ENCODE measurements at places on chromosomes 7 and 10.

GRCh38 chr10:86922553-86922961 lies 34.9 kb downstream of the MMRN2 start:
- no peak for DNase-seq

GRCh38 chr10:58322072-58322834 lies 12.6 kb upstream of the UBE2D1 start:
- DNase-seq = peak; percentile 54

GRCh38 chr10:17021656-17022465 lies 107.8 kb downstream of the CUBN start:
- no peak for DNase-seq

- no peak for DNase-seq
Observed at GRCh38 chr7:158248816-158249215, 338.8 kb downstream of the PTPRN2 start.

- no peak for DNase-seq
Observed at GRCh38 chr7:151225948-151226510, 976 bp downstream of the ABCF2 start.

GRCh38 chr10:11282156-11282555 lies 264.5 kb downstream of the CELF2 start:
- no peak for DNase-seq

DNA sequence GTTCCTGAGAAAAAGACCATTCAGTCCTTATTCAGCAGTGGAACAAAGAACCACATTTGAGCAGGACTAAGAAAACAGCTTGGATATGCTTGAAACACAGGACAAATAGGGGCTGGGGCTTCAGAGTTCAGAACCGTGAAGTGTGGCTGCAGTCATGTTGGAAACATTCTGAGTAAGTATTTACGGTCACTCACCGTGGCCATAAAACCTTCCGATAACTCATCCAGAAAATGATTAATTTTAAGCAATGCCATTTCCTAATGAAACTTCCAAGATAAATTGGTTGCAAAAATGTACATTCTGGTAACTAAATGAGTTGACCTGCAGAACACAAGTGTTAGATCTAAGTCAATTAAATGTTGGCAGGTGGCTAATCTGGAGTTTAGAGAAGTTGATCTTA lies 279.2 kb downstream of the CXCL12 start:
- DNase-seq = no peak

DNA sequence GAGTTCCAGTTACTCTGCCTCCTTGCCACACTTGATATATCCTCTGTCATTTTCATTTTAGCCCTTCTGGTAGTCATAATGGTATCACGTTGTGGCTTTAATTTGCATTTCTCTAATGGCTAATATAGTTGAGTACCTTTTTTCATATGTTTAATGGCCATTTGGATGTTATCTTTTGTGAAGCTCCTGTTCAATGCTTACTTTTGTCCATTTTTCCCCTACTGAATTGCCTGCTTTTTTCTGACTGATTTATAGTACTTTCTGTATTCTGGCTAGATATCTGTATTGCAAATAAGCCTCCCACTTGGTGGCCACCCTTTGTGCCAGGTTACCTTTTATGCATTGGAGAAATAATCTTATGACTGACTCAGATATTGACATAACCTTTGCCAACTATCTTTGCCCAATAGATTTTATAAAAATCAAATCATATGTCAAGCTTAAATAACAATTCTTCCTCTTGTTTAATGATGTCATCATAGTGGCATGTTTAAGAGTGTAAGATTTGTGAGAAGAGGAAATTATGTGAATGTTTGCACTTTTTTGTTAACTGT lies 50.6 kb downstream of the PRPF18 start:
- DNase-seq = no peak

DNA sequence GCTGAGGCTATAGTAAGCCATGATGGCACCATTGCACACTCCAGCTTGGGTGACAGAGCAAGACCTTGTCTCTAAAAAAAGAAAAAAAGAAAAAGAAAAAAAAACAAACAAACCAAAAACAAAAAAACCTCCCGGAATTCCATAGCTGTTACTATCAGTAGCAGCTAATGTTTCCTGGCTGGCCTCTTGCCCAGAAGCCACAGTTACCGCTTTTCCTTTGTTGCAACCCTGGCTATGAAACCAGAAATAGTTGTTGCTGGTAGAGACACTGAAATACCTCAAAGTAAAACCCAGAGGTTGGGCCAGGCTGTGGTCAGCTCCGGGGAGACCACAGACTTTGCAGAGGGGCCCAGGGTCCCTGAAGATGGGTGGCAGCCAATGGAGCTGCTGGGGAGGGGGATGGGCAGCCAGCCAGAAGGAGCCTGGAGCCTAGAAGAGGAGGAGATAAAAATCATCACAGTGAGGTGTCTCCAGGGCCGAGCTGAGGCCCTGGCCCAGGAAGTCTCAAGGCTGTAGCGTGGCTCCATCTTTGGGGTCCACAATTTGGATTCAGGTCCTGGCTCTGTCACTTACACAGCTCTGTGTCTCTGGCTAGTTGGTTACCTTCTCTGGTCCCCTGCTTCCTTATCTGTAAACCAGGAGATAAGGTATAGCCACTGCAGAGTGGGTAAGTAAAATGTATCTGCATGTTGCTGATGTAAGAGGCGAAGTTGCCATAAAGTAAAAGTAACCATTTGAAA lies 3.4 kb upstream of the CHST12 start:
- peak; percentile 24 for DNase-seq

- no peak for DNase-seq
Observed at GRCh38 chr7:3107889-3108570, 64.4 kb upstream of the CARD11 start.

GRCh38 chr7:47441796-47442604 lies 139.9 kb downstream of the TNS3 start:
- DNase-seq = no peak

DNA sequence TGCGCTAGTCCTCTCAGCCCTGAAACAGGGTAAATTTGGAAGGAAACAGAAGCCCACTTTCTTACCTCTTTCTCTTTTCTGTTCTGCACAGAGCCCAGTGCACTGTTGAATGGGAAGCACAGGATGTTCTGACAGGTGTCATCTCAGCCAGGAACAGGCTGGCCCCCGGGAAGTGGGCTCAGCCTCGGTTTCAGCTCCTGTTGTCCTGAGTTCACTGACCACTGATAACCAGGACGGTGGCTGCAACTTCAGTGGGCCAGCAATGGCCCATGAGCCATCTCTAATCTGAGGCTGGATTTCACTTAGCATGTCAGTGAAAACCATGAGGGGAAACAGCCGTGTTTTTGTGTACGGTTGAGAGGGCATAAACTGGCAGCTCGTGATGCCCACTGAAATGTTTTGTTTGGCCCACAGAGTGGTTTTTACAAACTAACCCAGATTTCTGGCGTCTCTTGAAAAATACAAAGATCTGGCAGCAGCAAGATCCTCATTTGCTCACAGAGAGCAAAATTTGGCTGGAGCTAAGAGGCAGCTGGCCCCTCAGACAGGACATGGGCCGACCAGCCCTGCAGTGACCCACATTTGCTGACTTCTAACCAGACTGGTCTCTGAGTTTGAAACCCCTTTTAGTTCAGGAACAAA lies 455.9 kb downstream of the PAXIP1 start:
- DNase-seq = no peak

DNA sequence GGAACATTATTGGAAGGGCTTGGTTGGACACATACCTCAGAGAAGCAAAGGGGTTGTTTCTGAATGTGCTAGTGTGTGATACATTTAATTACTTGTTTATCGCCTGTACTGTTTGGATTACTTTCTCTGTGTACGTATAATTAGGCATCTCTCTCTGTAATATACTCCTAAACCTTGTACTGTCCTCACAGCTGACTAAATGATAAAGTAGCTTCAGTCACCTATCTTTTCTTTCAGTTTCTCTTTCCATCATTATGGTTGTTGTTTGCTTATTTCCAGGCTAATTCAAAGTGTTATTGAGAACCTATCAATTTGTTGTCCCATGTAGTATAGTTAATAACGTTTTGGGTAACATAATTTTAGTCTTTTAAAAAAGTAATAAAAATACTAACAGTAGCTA lies 34.0 kb downstream of the MXI1 start:
- no peak for DNase-seq

DNA sequence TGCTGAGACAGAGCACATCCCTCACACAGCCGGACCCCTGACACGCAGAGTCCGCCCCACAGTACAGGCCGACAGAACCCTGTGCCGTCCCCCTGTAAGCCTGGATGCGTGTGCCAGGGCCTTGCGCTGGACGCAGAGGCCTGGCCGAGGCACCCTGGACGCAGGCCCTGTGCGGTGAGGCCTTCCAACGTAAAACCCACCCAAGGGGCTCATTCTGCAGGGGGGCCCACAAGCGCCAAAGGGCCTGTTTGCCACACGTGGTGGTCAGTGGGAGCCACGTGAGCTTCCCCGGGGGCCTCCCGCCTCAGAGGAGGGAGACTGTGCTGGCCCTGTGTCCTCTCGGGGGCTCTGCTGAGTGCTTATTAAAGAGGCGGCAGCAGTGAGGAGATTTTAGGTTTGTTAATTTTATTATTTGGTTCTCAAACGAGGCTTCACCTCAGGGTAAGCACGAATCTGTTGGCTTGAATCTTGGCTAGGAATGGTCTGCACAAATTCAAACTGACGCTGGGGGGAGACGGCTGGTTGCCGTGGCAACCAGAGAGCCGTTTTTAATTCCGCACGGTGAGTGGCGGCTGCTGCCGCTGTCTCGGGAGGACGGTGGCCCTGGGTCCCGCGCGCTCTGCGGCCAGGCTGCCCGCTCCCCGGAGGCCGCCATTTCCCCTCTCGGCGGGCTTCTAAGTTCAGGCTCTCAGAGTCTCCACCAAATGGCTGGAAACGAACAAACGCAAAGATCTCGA lies 4.9 kb upstream of the ADGRA1 start:
- DNase-seq = no peak

GRCh38 chr10:75544993-75545706 lies 113.7 kb downstream of the LRMDA start:
- no peak for DNase-seq

DNA sequence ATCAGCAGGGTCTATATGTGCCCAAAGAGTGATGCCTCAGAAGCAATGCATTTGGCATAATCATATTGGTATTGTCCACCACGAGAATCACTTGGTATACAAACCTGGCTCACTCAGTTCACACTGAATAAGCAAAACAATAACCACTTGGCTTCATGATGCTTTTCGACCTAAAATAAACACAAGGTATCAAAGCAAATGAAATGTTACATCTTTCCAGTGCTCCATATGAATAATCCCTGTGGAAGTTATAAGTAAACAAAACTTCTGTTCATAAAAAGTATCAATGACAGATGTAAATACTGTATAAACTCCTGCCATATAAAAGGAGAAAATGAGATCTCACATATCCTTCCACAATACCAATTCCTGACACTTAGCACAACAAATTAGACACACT lies 29.8 kb upstream of the EBLN1 start:
- DNase-seq = no peak

- no peak for DNase-seq
Observed at GRCh38 chr7:101486433-101487104, 123.9 kb downstream of the COL26A1 start.

DNA sequence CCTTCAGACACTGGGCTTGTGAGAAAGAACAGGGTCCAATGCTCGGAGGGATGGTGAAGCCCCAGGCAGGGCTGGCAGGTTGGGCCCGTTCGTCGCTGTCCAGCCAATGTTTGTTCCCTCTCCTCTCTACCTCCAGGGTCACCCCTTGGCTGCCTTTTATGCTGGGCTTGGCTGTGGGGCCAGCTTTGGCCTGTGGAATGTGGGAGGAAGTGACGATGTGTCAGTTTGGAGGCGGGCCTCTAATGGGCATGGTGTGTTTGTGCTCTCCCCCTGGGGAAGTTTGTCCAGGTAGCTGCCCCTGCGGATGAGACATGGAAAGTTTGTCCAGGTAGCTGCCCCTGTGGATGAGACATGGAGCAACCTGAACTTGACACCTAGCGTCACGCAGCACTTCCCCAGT lies 236.7 kb downstream of the GLRX3 start:
- DNase-seq = no peak

DNA sequence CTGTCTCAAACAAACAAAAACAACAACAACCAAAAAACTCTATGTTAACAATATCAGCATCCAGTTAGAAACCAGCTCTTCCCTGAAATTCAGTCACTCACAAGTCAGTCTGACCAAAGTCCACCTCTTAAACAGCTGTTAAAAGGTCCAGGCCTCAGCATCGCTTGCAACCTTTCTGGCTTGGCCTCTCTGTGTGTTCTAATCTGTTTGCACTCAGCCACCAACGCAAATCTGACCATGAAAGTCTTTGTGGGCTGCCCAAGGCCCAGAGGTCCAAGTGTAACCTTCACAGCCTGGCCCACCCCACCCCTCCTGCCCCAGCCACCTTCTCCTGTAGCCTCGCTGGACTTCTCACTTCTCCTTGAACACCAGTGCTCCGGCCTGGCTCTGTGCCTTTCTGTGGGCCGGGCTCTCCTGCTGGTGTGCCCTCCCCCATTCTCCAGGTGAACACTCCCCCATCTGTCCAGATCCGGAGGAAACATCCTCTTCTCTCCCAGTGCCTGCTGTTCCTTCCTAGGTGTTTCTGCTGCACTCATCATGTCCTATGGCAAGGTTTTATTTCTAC lies 72.2 kb upstream of the EFCAB10 start:
- DNase-seq = no peak

GRCh38 chr10:35340975-35341374 lies 4.7 kb downstream of the CCNY start:
- no peak for DNase-seq

- DNase-seq = no peak
Observed at GRCh38 chr10:9895981-9896380, 1121.7 kb upstream of the CELF2 start.

GRCh38 chr10:77496941-77497420 lies 140.6 kb downstream of the KCNMA1 start:
- no peak for DNase-seq

DNA sequence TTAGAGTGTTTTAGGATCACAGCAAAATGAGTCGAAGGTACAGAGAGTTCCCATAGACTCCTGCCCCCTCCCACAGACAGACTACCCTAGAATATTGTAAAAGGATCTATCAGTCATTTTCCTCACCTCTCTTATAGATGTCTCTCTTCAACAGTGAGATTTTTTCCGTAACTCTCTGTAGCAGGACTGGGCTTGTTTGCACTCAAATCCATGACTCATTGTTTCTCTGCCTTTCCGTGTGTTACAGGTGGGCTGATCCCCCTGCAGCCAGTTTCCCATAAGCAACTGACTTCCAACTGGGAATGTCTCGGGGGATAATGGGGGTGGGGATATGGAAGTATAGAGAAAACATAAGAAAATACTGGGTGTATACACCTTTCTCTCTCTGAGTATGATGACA lies 921.0 kb downstream of the GATA3 start:
- DNase-seq = no peak

Data from CD4-positive, alpha-beta T cell treated with Interleukin-15 for 1 hour (primary cell).